Activated effector memory CD4-positive, alpha-beta T cell treated with anti-CD3 and anti-CD28 coated beads, Interleukin-2, amount 50 U/mL, for 16 hours (primary cell): ENCODE measurements at places on chromosomes 12 and 14.
A peak's percentile ranks its signal among the peaks of the same experiment; 100 is the strongest.

DNA sequence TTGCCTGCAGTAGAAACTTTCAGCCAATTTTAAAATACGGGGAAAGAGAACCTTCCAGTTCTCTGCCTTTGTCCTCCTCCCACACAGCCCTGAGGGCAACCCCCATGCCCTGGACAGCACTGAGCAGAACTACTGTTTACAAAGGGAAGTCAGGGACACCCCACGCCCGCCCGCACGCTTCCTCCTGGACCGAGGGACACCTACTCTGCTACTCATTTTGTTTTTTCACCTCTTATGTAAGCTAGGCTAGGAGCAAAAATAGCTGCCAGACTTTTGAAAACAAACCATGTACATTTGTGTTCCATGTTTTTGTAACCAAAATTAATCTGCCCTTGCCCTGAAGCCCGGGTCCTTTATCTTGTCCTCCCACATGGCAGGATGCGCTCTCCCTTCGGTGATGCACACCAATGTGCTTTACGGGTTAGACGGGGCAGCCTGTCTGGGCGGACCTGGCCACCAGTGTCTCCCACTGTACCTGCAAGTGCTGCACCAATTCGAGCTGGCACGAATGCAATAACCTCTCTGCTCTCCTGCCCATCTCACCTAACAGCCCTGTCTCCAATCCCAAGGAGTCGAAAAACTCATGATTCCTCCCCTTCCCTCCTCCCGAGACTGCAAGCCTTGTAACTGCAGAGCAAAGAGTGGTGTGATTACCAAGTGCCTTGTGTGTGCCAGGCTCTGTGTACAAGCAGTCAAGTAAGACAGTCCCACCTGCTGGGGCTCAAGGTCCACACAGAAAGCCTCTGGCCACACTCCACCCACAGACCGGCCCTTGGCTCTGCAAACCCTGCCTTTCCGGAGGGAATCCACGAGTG, 85.2 kb downstream of the CCDC88C start:
- no peak for DNase-seq

DNA sequence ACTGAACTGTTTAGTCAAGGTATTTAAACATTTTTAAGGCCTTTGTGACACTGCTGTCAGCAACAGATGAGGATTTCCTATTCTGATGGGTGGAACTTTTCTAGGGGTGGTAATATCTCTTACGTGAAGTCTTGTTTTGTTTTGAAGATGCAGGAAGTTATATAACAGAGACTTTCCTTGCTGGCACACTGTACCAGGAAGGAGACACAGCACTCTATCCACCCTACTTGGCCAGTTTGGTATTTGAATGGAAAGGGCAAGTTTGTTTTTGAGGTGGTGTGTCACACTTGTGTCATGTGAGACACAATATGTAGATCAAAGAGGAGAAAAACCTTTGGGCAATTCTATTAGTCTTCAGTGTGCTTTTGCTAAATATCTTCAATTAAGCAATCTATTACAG, 51.6 kb upstream of the SRP54 start:
- DNase-seq, result peak; percentile 66

DNA sequence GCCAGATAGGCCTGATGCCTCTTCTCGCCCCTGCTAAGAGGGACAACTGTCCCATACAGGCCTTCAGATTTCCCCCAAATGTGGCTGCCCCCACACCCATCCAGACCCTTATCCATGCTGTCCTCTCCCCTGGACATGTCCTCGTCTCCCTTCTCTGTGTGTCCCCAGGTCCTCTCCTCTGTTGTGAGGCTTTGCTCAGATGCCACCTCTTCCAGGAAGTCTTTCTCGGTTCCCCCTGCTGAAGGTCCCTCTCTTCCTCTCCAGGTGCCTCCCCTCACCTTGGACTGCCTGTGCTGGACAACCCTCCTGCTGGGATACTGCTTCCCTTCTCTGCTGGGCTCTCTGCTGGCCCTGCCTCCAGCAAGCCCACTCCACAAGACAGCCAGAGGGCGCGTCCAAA, 33.7 kb downstream of the BEGAIN start:
- DNase-seq, result no peak

- no peak for DNase-seq
These were observed 12.4 kb downstream of the ERG28 start for GRCh38 chr14:75648066-75648838.

- DNase-seq, result no peak
These were observed 261.6 kb downstream of the DACT1 start for GRCh38 chr14:58899317-58899713.

DNA sequence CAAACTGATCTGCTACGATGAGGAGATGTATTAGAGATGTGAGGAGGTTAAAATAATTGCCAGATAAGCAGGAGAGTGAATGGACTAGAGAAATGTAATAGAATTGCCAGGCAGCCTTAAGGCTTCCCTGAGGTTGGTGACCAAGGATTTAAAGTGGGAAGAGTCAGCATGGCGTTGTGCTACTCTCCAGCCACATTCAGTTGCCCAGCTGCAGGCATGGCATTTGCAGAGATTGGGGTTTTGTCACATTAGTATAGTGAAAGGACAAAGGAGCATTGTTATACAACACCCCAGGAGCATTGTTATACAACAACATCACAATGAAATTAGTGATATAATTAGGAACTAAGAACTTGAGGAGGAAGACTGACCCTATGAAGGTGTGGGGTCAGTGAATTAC, 31.7 kb downstream of the MARK3 start:
- DNase-seq, result no peak

- DNase-seq, result no peak
These were observed 30.8 kb upstream of the NINJ2 start for GRCh38 chr12:693934-694533.

DNA sequence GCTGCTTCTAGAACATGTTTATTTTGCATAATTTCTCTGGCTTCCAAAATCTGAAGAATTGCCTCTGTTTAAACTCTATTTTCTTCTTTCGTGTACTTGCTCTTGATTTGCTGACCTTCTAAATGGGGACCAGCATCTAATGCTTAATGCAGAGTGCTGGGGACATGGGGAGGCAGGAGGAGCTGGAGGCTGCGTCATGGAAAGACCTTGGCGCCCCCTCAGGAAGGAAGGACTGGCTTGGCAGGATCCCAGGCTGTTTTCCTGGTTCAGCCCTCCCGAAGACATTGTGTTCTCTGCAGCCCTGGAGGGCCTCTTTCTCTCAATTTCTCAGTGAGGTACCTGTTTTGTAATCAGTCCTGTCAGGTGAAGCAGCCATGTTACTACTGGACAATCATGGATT, 5.5 kb downstream of the PRKCH start:
- DNase-seq, result peak; percentile 81

- no peak for DNase-seq
These were observed 5.2 kb downstream of the TRAFD1 start for GRCh38 chr12:112130441-112130998.

GRCh38 chr14:37329189-37330001, 131.7 kb downstream of the MIPOL1 start:
- DNase-seq, result no peak

- no peak for DNase-seq
These were observed 310 bp downstream of the BICDL1 start for GRCh38 chr12:119989361-119989730.

- peak; percentile 79 for DNase-seq
These were observed 226.3 kb upstream of the NOS1 start for GRCh38 chr12:117587631-117588287.

DNA sequence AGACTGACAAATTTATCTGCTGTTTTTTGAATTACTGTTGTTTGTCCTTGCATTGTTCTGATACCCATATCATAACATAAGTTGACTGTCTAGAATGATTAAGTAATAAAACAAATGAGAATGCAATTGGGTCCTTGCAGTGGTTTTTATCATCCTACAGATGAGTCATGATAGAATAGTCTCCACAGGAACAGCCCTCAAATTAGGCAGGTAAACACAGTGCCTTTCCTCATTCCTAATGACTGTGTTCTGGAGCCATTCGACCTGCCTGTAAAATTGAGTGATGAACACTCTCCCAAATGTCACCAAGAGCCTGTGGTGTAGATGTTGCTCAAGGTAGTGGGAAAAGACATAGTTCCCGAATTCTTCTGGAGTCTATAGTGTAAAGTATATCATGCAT, 12.3 kb downstream of the NKX2-8 start:
- no peak for DNase-seq

GRCh38 chr12:13318231-13319015, 121.9 kb downstream of the EMP1 start:
- DNase-seq, result no peak

GRCh38 chr14:77646907-77647306, 30.5 kb upstream of the SPTLC2 start:
- DNase-seq, result no peak

GRCh38 chr12:121611306-121611705, 15.0 kb upstream of the ORAI1 start:
- peak; percentile 71 for DNase-seq

DNA sequence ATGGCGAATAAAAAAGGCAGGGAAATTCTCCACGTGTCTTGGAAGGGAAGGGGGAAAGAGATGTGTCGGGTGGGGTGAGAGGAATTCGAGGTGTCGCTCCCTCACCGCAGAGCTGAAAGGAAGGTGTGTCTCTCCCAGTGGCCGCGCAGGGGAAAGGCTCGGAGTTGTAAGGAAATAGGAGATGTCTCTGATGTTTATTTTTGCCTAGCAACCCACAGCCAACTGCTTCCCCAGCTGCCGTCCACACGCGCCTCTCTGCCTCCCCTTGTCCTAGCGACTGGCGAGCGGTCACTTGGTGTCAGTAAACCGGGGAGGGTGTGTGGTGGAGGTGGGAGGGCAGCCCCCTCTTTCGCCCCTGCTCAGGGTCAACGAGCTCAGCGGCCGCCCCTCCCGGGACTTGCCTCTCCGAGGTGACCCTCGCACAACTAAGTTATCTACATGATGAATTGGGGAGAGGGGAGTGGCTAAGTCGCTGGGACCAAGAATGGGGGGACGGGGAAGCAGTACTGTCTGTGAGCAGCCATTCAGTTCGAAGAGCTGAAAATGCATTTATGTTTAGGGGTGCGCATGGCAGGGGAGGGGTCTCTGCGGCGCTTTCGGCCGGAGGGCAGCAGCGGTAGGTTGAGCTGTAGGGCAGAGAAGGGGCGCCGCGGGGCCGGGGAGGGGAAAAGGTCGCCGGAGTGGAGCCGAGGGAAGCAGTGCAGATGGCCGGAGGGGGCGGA, 585 bp upstream of the DYRK2 start:
- DNase-seq, result peak; percentile 77

GRCh38 chr12:104385510-104385909, 71.2 kb upstream of the CHST11 start:
- DNase-seq, result no peak

- DNase-seq, result no peak
These were observed 10.7 kb downstream of the PRH1 start for GRCh38 chr12:10873378-10873777.

DNA sequence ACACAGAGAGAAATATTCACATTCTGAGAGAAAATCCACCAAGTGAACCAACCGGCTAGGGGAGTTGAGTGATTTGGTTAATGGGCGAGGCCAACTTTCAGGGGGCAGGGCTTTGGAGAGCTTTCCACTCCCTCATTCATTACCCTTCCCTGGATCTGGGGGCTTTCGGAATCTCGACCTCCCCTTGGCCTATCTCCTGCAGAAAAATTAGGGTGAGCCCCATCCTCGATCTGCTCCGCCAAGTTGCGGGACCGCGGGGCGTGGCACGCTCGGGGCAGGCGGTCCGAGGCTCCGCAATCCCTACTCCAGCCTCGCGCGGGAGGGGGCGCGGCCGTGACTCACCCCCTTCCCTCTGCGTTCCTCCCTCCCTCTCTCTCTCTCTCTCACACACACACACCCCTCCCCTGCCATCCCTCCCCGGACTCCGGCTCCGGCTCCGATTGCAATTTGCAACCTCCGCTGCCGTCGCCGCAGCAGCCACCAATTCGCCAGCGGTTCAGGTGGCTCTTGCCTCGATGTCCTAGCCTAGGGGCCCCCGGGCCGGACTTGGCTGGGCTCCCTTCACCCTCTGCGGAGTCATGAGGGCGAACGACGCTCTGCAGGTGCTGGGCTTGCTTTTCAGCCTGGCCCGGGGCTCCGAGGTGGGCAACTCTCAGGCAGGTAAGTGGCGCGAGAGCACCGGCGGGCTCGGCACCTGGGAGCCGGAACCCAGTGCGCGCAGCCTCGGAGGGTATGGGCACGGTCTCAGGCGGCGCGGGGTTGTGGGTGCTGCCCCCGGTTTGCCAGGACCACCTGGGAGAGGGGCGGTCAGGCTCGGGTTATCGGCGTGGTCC, at the start of gene ERBB3:
Gene ERBB3, plus strand, starts transcription at position 443 of the 833 bp plus-strand sequence. Its CDS starts 136 bp downstream, at position 579.
- DNase-seq, result peak; percentile 90

DNA sequence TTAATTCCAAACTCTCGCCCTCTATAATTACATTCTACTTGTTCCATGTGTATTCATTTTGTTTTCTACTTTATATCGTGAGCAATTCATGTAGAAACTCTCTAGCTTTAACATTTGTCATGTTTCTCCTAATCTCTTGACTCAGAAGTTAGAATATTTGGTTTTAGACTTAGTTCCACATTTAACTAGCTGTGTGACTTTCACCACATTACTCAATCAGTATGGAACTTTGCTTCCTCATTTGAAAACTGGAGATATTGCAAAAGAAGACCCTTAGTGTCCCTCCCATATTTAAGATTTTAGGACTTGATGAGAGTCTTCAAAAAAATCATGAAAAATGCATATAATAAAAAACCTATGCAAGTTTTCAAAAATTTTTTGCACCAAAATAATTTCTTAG, 447.5 kb downstream of the GXYLT1 start:
- no peak for DNase-seq

GRCh38 chr12:52837413-52837741, 3.3 kb upstream of the KRT79 start:
- DNase-seq, result no peak

DNA sequence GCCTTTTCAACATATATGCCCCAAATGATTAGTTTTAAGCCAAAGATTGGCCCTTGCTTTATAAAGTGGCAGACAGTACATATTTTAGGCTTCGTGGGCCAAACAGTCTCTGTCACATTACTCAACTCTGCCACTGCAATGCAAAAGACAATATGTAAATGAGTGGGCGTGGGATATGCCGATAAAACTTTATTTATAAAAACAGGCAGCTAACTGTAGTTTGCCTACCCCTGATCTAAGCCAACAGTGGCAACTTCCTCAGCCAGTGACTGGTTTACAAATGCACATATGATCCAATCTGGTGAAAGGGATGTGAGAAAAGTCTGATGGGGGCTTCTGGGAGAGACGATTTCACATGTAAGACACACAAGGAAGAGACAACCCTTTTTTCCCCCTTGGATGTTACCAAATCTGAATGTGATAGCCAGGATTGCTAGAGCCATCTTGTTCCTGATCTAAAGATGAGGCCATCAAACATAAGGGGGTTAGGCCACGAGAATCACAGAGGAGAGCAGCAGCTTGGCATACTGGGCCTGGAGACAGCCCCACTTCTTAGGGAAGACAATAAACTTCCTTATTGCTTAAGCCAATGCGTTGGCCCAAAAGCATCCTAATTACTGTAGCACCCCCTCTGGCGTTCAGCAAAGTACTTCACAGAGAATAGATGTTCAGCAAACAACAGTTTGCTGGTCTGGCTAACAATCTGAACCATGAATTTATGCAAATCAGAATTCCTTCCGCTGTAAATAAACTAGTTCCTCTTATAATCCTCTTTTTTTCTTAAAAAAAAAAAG, 75.2 kb upstream of the TMCC3 start:
- DNase-seq, result no peak

DNA sequence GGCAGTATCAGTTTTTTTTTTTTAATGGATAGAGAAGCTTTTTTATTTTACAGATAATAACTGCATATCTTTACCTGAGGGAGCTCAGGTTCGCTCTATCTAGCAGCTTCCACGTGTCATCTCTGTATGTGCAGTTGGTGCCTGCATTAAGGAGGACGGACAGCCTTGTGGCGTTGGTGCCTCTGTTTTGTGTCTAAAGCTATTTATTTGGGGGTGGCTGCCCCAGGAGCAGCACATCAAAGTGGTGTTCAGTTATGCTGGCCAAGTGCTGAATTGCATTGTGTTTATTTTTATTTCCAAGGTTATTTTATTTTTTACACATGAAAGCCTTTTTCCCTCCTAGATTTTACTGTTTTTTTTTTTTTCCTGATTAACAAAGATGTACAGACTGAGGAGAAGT, 59.7 kb downstream of the RASSF3 start:
- DNase-seq, result peak; percentile 70
